ENCODE measurements at places on chromosomes 1 and 21.
A peak's percentile ranks its signal among the peaks of the same experiment; 100 is the strongest.

- no peak for DNase-seq
These were observed 870 bp downstream of the STRIP1 start for GRCh38 chr1:110035236-110035752.

DNA sequence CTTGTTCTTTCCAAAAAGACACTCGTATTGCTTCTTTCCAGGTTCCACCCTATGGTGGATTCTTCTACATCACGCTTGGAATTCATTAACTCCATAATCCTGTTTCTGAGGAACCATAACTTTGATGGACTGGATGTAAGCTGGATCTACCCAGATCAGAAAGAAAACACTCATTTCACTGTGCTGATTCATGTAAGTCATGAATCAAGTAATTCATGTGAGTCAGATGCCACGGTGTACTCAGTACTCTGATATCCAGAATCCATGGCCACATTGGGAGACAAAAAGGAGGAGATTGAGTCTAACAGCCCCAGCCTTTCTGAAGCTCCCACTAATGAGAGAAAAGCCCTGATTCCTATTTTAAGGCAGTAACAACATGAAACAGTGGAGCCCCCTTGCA, 7.4 kb downstream of the CHI3L2 start:
- no peak for DNase-seq

- no peak for DNase-seq
These were observed 7.0 kb upstream of the USP25 start for GRCh38 chr21:15722591-15723324.

- no peak for DNase-seq
These were observed 132.1 kb downstream of the ASTN1 start for GRCh38 chr1:177032434-177032833.

DNA sequence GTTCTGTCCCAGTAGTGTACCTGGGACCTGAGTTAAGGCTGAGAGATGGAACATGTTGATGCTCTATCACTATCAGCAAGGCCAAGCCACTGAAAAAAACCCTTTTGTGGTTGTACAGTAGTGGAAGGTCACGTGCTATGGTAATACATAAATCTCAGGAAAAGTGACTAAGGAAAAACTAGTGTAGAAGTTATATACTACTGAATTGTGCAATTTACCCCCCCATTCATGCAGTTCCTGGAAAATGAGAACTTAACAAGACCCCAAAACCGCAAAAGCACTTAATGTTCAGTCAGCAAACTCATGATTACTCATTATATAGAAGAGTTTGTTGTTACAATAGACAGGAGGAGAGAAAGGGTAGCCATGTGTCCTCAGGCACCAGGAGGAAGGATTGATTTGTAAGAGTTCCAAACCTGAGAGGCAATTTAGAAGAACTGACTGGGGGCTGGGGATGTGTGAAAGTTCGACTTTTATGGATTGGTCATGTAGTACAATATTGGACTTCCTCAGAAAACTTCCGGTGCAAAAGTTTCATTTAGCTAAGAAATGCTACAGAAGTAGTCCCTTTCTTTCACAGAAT, 91.6 kb downstream of the RGL1 start:
- no peak for DNase-seq

GRCh38 chr1:221987860-221988520, 246.1 kb upstream of the DUSP10 start:
- no peak for DNase-seq

GRCh38 chr1:95509989-95510388, 276.0 kb downstream of the RWDD3 start:
- no peak for DNase-seq

DNA sequence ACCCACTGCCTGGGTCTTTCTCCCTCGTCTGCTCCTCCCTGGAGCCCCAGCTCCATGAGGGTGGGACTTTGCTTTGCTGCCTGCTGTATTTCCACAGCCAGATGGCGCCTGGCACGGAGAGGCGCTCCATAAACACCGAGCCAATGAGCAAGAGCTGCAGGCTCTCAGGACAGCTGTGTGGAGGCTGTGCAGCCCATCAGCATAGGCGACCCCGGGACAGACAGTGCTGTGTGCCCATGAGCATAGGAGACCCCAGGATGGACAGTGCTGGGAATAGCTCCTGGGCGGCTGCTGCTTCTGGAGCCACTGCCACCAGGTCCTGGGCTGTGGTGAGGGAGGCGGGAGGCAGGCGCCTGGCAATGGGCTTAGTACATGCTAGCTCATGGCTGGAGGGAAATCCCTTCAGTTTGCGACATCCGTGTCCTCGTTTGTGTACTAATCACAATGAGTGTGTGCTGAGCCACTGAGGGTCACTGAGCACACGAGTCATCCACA, 29.2 kb downstream of the CEP104 start:
- no peak for DNase-seq

- no peak for DNase-seq
These were observed 227.4 kb upstream of the VAMP3 start for GRCh38 chr1:7543718-7544090.

GRCh38 chr1:56979986-56980755, 14.4 kb upstream of the C8B start:
- no peak for DNase-seq

DNA sequence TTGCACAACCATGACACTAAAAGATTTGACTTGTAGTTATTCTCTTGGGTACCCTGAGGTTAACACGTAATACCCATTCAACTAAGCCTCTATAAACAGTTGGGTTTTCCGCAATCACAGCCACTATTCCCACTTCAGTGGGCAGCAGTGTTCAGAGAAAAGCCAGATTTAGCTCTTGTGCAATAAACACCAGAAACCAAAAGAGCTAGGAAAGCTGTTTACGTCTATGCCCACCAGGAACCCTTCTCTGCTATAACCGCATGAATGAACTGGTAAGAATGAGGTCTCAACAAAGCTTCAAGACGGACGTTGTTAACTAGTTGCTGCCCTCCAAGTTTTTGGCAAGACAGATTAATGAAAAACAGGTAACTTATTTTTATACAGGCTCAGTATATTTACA, 101.3 kb downstream of the SLC45A1 start:
- DNase-seq, result no peak

DNA sequence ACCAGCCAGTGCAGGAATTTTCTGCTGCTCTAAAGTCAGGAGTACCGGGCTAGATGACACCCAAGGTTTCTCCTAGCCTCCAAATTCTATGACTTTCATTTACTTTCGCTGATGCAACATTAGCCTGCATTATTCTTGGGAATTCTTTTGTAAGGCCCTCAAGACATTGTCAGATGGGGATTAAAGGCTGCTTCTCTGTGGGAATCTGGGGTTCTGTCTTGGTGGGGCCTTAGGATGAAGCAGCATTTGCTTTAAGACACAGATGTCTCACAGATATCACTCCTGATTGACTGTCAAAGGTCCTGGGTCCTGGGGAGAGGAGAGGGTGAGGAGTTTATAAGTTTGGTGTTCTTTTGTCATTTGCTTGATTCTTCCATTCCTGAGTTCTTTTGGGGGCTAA, 11.6 kb downstream of the PKP1 start:
- DNase-seq, result no peak

- no peak for DNase-seq
These were observed 58.0 kb downstream of the SLC27A3 start for GRCh38 chr1:153833171-153833570.

- no peak for DNase-seq
These were observed 14.7 kb downstream of the SRRM1 start for GRCh38 chr1:24657781-24658180.

DNA sequence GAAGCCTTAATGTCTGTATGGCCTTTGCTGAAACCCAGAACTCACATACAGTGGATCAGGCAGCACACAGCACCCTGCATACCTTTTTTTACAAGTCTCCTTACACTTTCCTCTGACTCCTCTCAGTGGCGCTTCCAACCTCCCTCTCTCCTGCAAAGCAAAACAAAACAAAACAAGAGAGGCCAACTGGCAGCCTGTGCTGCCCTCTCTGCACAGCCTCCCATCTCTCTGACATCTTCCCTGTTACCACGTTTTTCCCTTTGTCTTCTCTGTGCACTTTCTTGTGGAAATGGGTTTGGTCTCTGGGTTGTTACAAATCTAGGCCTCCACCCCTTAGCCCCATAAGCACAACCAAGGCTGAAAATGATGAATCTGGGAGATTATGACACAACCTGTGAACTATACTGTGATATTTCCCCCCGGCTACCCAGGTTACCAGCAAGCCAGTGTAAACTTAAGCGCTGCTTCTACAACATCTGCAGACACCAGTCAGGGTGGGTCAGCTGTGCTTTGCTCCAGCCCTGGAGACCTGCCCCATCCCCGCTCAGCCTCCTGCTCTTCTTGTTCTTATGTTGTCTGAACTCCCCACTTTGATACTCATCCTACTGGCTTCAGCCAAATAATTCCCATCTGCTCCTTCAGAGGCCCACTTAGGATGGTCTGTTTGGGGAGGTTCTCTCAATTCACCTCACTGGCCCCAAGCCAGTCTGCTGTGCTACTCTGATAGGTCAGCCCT, 54.9 kb upstream of the FMOD start:
- no peak for DNase-seq

DNA sequence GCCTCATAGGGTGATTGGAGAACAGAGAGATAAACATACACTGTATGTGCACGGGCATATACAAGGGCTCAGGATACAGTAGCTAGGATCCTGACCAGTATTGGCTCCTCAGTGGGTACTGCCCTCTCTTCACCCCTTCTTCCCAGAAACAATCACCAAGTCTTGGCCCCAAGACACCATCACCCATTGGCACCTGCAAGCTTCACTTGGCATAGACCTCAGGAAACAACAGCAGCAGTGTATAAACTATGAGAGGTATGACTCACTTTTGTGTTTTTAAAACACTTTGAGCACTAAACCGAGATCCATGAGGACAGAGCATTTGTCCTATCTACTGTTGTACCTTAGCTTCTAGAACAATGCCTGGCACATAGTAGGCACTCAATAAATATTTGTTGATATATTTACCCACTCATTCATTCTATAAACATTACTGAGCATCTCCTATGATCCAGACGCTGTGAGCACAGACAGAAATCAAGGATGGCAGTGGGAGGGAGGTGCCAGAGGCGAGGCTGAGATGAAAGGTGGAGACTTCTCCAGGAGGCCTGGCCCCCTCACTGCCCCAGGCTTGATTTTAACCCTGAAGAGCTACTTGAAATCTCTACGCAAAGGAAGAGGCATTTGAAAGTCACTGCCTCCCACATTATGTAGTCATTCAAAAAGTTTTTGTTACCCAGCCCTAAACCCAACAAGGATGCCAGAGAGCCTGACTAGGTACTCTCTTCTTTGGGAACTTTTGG, 95.2 kb downstream of the CAMK2N1 start:
- no peak for DNase-seq

GRCh38 chr1:45032837-45033236, 20.8 kb downstream of the UROD start:
- DNase-seq, result no peak

- DNase-seq, result no peak
These were observed 38.3 kb upstream of the LAMC2 start for GRCh38 chr1:183147735-183148134.

GRCh38 chr21:27954543-27955165, 987.8 kb upstream of the ADAMTS5 start:
- DNase-seq, result no peak

- DNase-seq, result no peak
These were observed 9.0 kb downstream of the LGR6 start for GRCh38 chr1:202202500-202203168.

DNA sequence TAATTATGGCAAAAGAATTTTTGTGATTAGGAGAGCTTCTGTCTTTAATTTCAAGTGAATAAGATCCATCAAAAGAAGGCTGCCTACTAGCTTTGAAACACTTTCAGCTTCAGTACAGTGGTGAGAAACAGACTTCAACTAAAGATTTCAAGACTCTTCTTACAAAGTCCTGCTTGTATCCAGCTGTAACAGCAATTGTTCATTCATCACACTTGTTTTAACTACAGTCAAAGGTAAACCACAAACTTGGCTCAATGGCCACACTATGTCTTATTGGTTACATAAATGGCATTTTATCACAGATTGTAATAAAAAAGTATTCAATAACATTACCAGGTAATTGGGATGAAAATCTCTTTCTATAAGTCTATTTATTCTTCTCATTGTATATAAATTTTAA, 59.2 kb downstream of the WARS2 start:
- no peak for DNase-seq

GRCh38 chr1:64692911-64693310, 52.0 kb upstream of the RAVER2 start:
- no peak for DNase-seq

- DNase-seq, result no peak
These were observed 155.5 kb downstream of the FASLG start for GRCh38 chr1:172814428-172814827.

DNA sequence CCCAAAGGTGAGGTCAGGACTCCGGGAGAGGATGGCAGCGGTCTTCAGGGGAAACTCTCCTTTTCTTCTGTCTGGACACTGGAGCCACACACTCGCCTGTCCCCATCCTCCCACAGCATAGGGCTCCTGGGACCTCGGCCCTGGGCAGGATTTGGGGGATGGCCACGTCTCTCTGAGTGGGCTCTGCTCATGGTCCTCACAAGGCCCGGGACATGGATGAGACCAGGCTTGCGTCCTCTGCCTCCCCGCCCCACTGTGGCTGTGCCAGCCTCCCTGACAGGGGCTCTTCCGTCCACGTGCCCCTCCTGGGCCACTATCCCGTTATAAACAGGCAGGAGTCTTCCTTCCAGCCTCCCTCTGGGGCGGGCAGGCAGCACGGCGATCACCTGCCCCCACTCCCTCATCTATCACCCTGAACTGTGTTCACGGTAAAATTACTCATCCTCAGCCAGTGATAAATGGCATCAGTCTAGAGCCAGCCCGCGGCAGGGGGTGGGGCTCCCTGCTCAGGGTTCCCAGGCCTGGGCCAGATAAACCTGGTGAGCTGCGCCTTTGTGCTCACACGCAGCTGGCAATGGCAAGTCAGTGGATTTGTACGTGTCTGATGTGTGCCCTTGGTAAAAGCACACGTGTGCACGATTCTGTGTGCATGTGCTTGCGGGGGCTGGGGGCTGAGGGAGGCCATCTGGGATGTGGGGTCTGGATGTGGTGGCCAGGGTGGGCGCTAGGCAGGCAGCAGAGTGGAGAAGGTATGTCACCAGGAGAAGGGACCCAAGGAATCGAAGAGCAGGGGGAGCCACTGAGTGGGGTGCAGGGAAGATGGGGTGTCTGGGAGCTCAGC, 12.6 kb upstream of the SAMD11 start:
- peak; percentile 20 for DNase-seq

GRCh38 chr1:63411066-63411465, 43.6 kb downstream of the ALG6 start:
- no peak for DNase-seq

- no peak for DNase-seq
These were observed 52.6 kb upstream of the EPS8L3 start for GRCh38 chr1:109816175-109816811.

- no peak for DNase-seq
These were observed 15.9 kb upstream of the SLC6A9 start for GRCh38 chr1:44047131-44047530.

GRCh38 chr1:112322018-112322417, 74.0 kb upstream of the CTTNBP2NL start:
- DNase-seq, result no peak

- no peak for DNase-seq
These were observed 55.2 kb downstream of the MRPL37 start for GRCh38 chr1:54255026-54255702.

All from activated naive CD4-positive, alpha-beta T cell treated with anti-CD3 and anti-CD28 coated beads, Interleukin-2, amount 10 ng/mL, durations not matched to agents 7 days and 5 days (primary cell).